ENCODE measurements at places on chromosomes 4 and X.

DNA sequence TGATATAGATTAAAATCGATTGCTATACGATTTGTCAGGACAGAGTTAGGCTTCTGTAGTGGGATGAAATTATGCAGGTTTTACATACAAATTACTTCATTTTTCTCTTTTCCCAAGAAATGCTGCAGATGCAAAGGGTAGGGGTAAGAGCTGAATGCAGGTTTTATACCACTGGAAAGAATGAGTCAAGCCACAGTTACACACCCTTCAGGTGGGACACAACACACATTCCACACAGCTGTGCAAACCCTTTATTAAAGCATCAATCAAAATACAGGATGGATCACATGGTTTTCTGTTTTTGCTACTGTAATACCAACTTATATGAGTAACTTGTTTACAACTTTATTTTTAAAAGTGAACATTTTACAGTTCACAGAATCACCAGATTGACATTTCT lies 39.8 kb downstream of the MFAP3L start:
- no peak for DNase-seq

DNA sequence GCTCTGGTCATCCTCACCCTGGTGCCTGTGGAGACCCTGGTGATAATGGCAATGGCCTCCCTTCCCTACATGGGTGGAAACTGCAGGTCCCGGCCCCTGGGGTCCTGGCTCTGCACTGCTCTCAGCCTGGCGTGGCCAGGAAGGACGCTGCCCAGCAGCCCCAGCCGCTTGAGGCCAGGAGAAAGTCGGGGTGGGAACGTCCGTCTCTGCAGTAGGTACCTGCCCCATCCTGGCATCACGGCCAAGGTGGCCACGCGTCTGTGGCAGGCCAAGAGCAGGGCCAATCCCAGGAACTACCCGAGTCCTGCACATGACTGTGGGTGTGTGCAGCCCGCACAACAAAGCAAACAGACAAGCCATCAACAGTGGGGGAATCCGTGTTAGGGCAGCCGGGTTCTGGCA lies 33.8 kb downstream of the FGFRL1 start:
- no peak for DNase-seq

DNA sequence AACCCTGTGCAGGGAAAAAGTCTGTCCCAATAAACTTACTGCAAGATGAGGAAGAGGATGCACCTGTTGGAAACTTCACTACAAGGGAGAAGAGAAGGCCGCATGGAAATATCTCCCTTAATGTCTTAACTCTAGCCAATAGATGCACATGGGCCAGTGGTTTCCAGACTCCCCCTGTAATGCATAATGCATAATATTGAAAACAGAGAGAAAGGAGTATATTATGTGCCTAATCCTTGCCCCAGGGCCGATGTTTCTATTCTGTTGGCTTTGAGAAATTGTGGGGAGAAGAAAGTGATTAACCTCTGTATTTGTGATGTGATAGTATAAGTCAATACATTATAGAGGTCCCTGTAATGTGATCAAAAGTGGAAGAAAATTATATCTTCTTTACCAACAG lies 37.2 kb downstream of the INTS12 start:
- DNase-seq: no peak

DNA sequence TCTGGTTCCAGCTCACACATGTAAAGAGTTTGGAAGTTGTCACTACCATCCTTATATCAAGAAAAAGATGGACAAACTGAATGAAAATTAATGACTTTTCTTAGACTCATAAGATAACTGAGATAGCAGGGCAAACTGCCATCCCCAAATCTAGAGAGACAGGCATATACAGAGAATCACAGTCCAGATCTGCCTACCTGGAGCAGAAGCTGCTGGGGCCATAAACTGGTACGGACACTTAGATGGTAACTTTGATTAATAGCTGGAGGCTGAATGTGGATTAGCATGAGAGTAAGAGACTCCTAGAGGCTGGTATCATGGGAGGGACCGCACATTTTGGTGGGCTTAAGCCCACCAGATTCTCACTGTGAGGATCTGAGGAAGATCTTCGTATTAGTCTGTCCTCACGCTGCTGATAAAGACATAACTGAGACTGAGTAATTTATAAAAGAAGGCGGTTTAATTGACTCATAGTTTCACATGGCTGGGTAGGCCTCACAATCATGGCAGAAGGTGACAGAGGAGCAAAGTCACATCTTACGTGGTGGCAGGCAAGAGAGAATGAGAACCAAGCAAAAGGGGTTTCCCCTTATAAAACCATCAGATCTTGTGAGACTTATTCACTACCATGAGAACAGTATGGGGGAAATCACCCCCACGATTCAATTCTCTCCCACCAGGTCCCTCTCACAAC lies 10.8 kb upstream of the POLA1 start:
- no peak for DNase-seq

DNA sequence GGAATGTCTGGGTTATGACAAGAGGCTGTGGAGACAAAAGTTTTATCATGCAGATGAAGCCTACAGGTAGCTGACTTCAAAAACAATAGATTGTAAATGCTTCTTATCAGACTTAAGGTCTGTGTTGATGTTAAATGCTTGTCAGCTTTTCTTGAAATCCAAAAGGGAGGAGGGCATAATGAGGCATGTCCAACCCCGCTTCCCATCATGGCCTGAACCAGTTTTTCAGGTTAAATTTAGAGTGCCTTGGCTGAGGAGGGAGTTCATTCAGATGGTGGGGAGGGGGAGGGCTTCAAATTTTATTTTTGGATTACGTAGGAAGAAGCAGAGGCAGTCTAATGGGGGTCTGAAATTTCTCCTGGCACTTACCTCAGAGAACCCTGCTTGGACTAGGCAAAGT lies 207.7 kb upstream of the HDX start:
- no peak for DNase-seq

GRCh38 chrX:118839334-118839958 lies 15.8 kb downstream of the ZCCHC12 start:
- DNase-seq: no peak

DNA sequence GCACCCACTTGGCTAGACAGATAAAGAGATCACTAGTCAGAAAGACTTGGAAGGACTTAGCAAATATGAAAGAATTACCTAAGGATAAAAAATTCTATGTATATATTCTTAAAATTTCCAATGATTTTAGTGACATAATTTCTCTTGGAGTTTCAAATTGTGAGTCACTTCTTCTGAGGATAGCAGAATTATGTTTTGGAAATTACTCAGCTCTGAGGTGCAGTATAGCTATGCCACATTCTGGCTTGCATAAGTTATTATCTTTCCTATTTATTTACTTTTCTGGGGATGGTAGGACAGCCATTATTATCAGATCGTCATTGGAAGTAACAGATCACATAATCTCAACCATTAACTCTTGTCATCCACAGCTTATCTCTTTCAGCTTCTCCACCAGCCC lies 853.5 kb downstream of the TRIML1 start:
- no peak for DNase-seq

DNA sequence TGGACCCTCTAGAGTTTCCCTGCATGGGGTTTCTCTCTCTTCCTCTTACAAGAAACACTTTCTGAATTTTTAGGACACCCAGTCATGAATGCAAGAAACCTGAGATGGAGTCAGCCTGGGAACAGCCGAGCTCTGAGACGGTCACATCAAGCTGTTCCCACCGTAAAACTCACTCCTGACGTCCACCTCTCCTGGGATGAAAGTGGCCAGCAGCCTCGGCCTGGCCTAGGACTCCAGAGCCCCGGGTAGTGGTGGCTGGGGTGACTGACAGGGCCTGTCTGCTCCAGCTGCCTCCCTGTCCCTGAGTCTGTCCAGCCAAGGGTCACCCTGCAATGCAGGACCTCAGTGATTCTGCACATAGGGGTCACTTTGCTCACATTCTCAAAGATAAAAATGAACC lies 217.8 kb downstream of the SHOX start:
- no peak for DNase-seq

DNA sequence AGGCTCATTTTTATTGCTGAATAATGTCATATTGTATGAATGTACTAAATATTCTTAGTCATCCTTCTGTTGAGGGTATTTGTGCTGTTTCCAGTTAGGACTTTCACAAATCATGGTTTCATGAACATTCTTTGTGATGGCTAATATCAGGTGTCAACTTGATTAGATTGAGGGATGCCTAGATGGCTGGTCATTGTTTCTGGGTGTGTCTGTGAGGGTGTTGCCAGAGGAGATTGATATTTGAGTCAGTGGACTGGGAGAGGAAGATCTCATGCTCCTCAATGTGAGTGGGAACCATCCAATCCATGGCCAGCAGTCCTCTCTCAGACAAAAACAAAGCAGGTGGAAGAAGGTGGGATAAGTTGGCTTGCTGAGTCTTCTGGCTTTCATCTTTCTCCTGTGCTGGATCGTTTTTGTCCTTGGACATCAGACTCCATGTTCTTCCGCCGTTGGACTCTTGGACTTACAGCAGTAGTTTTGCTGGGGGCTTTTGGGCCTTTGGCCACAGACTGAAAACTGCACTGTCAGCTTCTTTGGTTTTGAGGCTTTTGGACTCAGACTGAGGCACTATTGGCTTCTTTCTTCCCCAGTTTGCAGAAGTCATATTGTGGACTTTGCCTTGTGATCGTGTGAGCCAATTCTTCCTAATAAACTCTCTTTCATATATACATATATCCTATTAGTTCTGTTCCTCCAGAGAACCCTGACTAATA lies 11.9 kb upstream of the HS3ST1 start:
- DNase-seq: no peak

DNA sequence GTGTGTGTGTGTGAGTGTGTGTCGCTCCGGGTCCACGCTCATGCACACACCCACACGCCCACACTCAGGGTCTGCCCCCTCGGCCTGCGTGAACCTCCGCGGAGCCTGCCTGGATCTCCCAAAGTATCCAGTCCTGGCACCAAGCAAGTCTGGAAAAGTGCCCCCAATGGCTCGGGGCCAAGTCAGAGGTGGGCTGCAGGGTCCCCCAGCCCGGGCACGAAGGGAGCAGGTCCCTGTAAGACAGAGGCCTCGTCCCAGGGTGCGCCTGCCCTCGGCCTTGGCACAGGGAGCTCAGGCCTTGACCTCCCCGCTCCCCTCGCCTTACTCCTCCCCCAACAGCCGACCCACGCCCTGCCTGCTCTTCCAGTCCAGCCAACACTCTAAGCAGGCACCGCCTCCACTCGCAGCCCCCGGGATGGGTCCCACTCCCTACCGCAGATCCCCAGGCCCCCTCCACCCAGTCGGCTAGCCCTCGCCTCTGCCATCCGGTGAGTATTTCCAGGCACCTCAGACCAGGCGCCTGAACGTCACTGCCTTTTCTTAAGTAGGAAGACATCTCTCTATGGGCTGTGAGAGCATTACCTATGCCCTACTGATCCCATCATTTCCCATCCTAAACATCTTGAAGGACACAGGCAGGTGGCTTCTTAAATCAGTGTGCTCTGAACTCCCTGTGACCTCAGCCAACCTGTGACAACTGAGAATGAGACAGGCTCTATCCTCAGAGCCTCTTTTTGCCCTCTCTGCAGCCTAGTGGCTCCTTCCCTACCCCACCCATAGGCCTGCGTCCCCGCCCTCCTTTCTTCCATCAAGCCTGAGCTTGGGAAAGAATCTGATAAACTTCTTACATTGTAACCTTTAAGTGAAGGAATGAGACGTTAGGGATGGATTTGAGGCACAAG lies 704 bp downstream of the FAM114A1 start:
- DNase-seq: no peak

DNA sequence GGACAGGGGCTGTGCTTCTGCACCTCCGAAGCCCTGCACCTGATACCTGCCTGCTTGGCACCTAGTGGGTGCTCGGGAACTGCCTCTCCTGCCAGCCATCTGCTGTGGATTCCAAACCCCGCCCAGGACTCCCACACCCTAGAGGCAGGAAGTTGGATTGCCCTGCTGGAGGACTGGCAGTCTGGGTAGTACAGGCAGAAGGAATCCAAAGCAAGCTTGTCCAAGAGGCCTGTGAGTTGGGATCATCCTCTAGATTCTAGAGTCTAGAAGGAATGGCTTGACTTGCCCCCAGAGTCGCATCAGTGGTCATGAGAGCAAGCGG lies 64.6 kb upstream of the MTM1 start:
- DNase-seq: no peak
